ENCODE measurements at places on chromosomes 1 and 21.

DNA sequence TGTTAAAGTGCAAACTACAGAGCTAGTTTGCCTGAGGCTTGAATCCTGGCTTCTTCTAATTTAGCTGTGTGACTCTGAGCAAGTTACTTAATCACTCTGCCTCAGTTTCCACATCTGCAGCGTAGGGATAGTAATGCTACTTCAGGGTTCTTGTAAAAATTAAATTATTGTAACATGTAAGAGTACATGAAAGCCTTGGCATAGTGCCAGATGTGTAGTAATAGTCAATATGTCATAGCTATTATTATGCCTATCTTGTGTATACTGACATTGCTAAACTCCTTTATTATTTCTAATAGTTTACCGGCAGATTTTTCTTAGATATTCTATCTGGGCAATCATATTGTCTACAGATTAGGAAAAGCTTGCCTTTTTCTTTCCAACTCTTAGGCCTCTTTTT lies 6.8 kb upstream of the TADA1 start:
- DNase-seq = no peak

GRCh38 chr1:159170639-159171038 lies 776 bp upstream of the CADM3 start:
- DNase-seq = no peak

DNA sequence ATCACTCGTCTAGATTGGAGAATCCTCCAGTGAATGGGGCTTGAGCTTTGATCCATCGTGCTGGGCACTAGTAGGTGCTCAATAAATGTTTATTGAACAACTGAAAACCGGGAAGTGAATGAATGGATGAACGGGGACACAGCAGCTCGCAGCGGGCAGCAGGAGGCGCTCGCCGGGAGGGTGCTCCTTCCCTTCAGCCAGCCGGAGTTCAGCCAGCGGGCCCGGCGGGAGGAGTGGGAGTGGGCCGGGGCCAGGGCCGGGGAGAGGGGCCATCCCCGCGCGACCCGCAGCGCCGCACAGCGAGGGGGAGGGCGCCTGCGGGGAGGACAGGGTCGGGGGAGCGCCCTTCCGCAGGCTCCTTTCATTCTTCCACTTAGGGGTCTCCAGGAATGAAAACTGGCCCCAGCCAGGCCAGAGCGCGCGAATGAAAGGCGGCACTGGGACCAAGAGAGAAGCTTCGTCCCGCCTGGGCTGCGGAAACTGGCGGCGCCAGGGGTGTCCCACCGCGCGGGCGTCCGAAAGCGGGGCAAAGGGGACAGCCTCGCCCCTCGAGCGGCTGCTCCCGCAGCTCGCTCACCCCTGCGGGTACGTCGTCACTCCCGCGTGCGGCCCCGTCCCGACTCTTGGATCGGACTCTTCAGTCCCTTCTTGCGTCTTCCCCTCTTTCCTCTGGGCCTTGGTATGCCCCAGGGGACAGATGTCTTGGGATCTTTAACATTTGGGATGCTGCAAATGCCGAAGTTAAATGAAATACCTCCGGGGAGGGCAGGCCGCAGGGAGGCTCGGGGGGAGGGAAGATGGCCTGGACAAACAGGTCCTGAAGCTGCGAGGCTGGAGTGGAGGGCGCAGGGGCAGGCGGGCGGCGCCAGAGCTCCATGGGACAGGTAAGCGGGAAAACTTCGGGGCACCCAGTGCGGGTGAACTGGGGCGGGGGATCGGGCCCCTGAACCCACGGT lies 3.6 kb upstream of the INAVA start:
- no peak for DNase-seq

- peak; percentile 38 for DNase-seq
Measured at GRCh38 chr1:42420121-42420520, 35.7 kb downstream of the ZMYND12 start.
